ENCODE measurements at places on chromosomes 4 and X.
A peak's percentile ranks its signal among the peaks of the same experiment; 100 is the strongest.

DNA sequence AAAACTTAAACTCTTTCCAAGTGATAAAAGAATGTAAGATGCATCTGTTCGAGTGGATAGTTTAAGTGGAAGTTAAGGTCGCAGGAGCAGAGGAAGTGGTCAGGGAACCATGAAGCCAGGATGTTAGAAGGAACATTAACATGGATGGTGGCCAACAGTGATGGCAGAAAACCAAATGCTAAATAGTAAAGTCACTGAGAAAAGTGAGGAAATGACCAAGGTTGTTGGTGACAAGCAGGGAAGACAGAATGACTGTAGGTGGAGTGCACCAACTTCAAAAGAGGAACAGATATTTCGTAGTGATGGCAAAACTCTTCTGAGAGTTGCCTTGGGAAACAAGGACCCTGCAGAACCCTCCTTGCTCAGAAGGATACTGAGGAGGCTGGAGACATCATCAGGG is 226.2 kb downstream of the PALLD start:
- peak; percentile 65 for DNase-seq

- peak; percentile 27 for DNase-seq
Observed at GRCh38 chrX:136953867-136954787, 73.6 kb upstream of the RBMX start.

GRCh38 chr4:137960371-137961050 is 281.6 kb downstream of the SLC7A11 start:
- DNase-seq, result peak; percentile 66

DNA sequence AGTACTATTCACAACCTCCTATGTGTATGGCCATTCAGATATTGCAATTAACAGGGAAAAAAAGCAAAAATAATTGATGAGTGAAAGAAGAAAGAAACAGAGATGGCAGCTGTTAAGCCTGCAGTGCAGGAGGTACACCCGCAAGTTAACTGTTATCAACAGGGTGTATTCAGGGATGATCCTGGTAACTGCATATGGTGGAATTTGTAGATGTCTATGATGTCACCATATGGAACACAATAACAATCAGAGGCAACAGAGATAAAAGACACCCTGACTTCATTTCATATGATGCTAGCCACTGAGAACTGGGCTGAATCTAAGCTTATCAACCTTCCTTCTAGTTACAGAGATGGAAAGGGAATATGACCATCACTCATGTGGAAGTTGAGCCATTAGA is 96.5 kb downstream of the PDGFC start:
- DNase-seq, result no peak

- DNase-seq, result no peak
Observed at GRCh38 chr4:101857176-101857575, 66.6 kb downstream of the BANK1 start.

GRCh38 chr4:98314791-98315565 is 53.8 kb downstream of the RAP1GDS1 start:
- peak; percentile 4 for DNase-seq

DNA sequence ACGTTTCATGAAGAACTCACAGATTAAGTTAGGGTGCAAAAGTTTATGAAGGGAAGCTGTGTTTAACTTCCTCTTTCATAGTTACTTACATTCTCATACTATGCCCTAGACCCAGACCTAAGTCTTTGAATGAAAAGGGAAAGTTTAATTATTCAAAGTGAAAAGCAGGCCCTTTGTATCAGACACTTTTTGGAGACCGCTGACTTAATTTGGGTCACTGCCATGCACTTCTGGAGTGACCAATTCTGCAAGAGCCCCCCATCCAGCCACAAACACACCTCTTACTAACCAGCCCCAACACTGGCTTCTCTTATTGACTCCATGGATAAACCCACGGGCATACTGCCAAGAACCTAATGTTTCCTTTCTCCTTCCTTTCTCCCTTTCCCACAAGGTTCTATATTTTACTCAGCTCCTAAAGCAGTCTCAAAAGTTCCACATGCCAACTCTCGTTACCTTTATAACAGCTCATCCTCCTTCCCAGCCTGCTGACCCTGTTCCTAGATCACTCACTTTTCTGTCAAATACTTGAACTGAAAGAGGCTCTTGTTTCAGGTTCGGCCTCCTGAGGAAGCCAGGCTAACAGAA is 34.5 kb downstream of the ABCE1 start:
- DNase-seq, result peak; percentile 9

DNA sequence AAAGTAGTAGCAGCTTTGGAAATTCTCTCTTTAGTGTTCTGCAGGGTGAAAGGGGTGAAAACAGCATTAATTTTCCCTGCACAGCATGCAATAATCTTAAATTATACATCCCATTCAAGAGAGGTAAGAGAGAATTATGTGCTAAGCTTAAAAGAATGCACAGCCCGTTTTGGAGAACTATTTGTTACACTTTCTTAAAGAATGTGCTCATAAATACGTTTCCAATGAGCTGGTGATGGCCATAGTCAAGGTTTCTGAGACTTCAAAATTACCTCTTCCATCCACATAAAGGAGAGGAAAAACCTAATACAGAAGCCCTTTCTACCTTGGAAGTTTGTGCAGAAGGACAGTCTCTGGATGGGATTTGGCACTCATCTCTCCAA is 766.7 kb upstream of the TENM3 start:
- no peak for DNase-seq

- no peak for DNase-seq
Observed at GRCh38 chr4:148857973-148858534, 415.8 kb upstream of the NR3C2 start.

- no peak for DNase-seq
Observed at GRCh38 chr4:163217505-163217904, 50.8 kb upstream of the NAF1 start.

DNA sequence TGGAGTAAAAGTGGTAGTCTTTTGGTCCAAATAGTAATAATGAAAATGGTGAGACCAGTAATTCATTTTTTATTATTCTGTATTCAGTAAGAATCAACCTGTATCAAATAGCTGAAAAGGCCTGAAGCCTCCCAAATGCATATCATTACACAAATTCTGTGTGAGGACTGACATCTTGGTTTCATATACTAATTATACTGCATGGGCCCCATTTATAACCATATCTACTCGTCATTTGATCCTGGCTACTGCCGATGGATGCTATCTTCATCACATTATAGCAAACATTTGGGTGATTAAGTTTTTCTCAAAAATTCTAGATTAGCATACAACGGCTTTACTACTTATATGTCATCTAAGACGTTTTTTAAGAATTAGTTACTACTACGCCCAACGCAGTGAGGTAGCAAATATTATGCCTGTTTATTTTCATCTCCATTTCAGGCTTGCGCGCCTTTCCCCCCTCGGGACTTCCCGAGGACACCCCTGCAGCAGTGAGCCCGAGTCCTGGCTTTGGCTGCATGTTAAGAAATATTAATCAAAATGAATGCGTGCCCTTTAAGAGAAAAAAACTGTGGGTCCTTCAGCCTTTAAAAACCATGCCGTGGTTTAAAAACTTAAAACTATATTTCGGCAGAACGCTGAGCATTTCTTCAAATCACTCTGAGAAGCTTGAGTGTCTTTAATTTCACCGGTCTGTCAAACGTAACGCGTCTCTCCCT is 814 bp upstream of the MMAA start:
- DNase-seq, result no peak

- no peak for DNase-seq
Observed at GRCh38 chrX:72030431-72030830, 101.3 kb downstream of the RTL5 start.

DNA sequence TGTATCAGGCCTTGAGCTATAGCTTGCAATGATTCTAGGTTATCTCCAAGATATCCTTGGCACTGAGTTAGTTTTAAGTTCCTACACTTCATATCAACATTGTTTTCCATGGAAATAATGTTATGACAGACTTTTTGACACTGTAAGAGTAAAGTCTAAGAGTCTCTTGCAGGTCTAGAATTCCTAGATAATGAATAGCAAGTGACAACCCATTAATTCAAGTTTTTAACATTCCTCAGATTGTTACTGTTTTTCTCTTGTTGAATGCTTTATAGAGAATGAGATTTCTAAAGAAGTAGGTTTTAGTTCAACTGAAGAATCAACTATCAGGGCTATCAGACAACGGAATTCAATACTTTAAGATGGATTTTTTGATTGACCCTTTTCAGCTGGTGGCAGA is 276.1 kb downstream of the PPP3CA start:
- no peak for DNase-seq

GRCh38 chrX:78754917-78755316 is 7.4 kb downstream of the LPAR4 start:
- no peak for DNase-seq

DNA sequence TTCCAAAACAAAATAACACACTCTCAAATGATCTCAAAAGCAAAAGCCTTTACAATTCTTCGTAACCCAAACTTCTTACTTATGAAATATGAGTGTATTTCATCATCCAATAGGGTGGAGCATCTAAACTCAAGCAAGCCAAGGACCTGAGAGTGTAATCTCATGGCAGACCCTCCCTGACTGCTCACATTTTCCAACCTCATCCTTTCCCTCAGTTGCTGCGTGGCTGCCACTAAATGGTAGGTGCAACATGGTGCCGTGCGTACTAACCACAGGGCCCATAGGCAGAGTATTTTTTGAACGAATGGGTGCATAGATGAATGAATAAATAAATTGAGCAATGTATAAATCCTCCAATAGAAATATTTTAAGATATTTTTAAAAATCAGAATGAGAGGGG is 45.4 kb downstream of the TTC29 start:
- no peak for DNase-seq

- no peak for DNase-seq
Observed at GRCh38 chr4:144663834-144664475, 18.0 kb downstream of the HHIP start.

DNA sequence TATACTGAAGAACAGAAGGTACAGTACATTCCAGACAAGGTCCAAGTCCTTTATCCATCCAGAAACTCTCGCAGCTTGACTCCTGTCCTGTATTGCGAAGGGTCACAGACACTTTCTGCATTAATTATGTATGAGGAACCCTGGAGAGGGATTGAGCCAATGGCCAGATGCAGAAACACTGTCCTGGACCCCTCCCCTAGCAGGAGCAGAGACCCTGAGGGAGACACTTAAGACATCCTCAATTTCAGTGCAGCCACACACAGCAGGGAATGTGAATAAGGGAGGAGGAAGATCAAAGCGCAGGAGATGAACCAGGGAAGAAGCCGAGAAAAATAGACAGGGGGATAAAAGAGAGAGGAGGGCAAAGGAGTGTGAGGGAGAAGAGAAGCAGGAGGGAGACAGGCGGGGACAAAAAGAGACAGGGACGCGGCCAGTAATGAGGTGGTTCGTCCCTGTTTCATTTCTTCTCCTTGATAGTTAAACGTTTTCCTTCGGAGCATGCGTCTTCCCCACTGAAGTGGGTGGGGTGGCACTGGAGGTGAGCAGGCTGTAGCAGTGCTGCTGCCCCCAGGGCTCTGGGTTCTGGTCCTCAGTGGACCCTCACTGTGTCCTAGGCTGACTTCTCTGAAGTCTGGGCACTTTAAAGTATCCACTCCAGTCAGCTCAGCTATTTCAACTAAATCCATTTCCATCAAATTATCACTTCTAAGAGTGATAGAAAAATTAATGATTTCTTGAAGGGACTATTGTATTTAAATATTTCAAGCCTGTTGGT is 356.4 kb upstream of the NOCT start:
- DNase-seq, result no peak

- DNase-seq, result no peak
Observed at GRCh38 chr4:93532234-93532633, 296.3 kb upstream of the ATOH1 start.

GRCh38 chr4:87465739-87466366 is 43.5 kb downstream of the NUDT9 start:
- peak; percentile 23 for DNase-seq

DNA sequence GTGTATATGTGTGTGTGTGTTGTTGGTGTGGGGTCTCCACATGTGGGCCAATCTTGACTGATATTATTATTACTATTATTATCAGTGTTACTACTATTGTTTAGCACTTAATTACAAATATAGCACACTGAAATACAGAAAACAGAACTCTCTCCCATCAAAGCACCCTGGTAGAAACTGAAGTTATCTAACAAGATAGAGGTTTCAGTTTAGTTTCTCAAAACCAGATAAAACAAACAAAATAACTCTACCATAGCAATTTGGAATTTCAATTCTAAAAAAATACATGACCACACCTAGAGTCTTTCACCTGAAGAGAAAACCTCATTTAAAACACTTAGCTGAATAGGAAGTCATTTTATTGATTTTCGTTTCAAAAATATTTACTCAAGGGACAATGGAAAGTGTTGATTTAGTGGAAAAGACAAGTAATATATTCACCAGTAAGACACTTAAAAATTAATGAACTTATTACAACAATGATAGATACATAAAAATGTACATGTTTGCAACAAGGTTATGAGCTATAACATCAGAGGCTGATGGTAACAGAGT is 252.3 kb downstream of the PDHA2 start:
- DNase-seq, result no peak

DNA sequence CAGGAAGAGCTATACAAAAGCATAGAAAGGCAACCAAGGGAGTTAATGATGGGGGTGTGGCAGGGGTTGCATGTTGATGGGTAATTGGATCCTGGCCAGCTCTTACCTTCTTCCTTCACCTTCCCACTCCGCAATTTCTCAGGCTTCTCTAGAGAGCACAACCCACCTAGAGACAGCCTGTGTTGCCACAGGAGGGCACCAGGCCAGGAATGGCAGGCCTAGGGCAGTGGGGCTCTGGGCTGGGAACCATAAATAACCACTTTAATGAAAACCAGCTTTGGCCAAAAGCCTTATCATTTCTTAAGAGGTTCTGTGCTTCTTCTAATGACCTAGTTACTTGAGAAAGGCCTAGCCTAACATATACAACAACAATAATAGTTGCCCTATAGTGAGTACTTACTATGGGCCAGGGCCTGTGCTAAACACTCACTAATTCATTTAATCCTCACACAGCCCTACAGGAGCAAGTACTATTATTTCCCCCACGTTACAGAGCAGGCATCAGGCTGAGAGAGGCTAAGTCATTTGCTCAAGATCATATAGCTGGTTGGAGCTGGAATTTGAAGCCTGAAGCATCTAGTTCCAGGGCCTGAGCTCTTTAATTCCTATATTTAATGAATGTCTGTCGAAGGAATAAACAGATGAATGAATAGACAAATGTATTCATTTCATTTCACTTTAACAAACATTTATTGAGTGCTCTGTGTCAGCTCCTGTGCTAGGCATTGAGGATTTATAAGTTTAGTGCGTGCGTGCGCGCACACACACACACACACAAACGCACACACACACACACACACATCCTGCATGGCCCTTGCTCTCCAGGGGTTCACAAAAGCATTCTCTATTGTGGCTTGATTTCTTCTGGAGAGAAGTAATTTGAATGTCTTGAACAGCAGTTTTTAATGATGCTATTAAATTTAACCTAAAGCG is 66.8 kb downstream of the RTL9 start:
- DNase-seq, result no peak

DNA sequence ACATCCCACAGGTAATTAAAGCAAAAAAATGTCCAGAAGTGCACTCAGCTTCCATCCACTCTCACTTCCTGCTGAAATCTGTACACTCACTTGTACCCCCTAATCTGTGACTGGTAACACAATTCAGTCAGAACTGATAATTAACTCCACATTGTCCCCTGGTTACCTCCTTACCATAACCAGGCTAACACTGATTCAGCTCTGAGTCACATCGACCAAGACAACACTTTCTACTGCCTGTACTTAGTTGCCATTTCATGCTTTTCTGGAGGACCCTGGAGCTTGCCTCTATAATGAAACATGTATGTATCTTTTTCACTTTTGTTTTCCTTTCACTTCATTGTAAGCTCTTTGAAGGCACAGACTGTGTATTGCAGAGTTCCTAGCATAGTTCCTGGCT is 130.9 kb upstream of the GABRG1 start:
- peak; percentile 12 for DNase-seq

All from skeletal muscle cell (primary cell).